Spinal cord (tissue), 10 donors: ENCODE measurements at places on chromosomes 2 and 18. TPM values are rescaled to one million over a fixed set of nuclear protein-coding genes. Genes with fewer than 3 reads are reported as not detected.
A peak's percentile ranks its signal among the peaks of the same experiment; 100 is the strongest.

ASXL3 gene
- 12.1 TPM for polyA plus RNA-seq

- DNase-seq = no peak
These were observed 10.0 kb upstream of the AP1S3 start for GRCh38 chr2:223847410-223847809.

DNA sequence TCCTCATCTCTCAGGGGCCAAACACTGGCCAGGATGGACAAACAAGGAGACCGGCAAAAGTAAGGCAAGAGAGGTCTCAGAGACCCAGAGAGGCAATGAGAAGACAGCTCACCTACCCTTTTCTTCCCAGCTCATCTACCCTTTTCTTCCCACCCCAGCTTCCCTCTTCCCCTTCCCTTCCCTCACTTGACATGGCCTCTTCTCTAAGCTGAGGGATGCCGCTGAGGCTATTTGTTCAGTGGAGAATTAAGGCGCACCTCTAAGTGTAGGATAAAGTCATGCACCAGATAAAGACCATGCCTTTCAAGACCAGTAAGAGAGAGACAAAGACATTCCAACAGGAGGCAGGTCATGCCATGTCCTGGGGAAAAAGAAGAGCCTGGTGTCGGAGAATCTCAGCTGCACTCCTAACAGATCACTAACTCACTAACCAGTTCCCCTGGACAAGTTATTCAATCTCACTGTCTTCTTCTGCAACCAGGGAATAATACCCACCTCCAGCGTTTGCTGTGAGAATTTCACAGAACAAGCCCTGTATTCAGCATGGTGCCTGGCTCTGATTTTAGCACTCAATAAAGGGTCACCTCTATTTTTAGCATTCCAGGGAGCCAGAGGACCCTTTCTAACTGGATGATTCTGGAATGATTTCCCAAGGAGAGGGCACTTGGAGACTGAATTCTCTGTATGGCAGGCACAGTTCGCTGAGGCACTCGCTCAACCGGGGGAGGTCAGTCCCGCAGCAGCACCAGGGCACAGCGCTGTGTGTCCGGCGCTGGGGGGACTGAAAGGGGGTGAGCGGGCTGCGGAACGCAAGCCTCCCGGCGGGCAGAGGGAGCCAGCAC is 3.0 kb upstream of the FOSL2 start:
- no peak for DNase-seq

DNA sequence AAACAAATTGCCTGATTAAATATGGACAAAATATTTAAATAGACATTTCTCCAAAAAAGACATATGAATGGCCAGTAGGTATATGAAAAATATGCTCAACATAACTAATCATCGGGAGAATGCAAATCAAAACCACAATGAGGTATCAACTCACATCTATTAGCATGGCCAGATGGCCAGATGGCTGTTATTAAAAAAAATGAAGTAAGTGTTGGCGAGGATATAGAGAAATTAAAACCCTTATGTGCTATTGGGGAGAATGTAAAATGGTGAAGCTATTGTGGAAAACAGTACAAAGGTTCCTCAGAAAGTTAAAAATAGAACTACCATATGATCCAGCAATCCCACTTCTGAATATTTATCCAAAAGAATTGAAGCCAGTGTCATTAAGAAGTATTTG is 272.3 kb upstream of the ZNF804A start:
- no peak for DNase-seq

- DNase-seq = no peak
These were observed 456.6 kb upstream of the UBE2E3 start for GRCh38 chr2:180523621-180524340.

DSG2 gene
- 1.3 TPM for polyA plus RNA-seq

FBXO15 gene
- 5.7 TPM for polyA plus RNA-seq

ZCCHC2 gene
- polyA plus RNA-seq = 15.2 TPM

GRCh38 chr18:58823412-58823811 is 41.3 kb upstream of the ZNF532 start:
- no peak for DNase-seq

- peak; percentile 17 for DNase-seq
These were observed 412.1 kb upstream of the MYT1L start for GRCh38 chr2:2743164-2743571.

DNA sequence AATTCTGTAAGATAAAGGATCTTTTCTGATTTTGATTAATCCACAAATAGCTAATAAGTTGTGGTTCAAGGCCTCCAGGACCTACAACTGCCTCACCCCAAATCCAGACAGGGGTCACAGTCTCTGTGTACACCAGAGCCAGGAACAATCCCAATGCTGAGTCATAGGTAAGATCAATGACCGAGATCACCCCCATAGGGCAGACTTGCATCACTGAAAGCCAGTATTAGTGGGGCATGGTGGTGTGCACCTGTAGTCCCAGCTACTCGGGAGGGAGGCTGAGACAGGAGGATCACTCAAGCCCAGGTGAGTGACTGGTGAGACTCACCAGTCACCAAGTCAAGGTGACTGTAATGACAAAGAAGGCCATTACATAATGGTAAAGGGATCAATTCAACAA is 12.9 kb downstream of the PARD6G start:
- DNase-seq = no peak

- peak; percentile 56 for DNase-seq
These were observed 47.5 kb downstream of the TRIB2 start for GRCh38 chr2:12764075-12764730.

GRCh38 chr2:42135381-42136312 is 33.5 kb upstream of the EML4 start:
- no peak for DNase-seq

GRCh38 chr18:10353791-10354190 is 100.6 kb upstream of the APCDD1 start:
- no peak for DNase-seq

- DNase-seq = no peak
These were observed 65.6 kb downstream of the MAPRE2 start for GRCh38 chr18:35106845-35107148.

GRCh38 chr2:216922175-216922780 is 62.4 kb upstream of the TNP1 start:
- DNase-seq = no peak

GRCh38 chr2:54428108-54428831 is 27.9 kb upstream of the SPTBN1 start:
- DNase-seq = no peak

DNA sequence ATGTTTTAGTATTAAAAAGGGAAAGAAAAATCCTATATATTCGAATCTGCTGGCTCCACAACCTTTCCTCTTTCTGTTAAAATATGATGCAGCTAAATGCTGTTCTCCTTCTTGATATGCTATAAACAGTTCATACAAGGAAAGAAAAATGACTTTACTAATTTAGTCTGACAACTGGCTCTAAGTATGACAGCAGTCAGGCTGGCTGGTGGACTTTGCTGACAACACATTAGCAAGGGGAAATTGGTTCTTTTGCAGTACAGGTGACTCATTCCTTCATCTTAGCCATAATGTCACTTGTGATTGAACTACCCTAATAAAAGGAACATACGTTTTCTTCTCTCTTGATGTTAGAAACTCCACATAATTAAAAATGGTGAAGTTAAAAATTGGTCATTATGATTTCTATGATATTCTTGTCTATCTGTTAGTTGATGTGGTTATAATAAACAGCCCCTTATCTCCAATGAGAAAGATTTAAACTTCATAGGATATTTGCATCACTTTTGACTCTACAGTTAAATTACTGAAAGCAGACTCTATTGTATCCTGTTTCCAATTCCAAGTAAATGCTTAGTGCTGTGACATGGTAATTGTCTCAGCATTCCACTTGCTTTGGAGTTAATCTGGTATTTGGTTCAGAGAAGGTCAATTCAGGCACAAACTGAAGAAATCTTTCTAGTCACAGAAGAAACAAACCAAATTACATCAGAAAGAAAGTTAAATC is 315.3 kb upstream of the GULP1 start:
- DNase-seq = no peak

- peak; percentile 47 for DNase-seq
These were observed 14.9 kb upstream of the MSH6 start for GRCh38 chr2:47767880-47768609.

DNA sequence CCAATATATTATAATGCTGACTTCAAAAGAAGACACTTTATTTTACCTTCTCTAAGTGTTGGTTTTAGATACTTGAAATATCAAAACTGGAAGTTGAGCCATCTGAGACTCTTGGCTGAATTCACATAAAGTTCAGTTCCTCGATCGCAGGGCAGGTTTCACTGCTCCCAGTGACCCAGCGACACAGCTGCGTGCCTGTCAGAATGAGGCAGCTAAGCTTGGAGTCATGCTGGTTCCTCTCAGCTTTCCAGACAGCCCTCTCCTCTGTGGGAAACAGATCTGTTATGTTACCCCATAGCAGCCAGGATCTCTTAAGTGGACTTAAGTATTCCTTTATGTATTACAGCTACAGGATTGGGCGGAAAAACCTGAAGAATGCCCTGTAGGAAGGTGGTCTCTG is 142.8 kb upstream of the ALPP start:
- peak; percentile 55 for DNase-seq

TRABD2A gene
- 1.6 TPM for polyA plus RNA-seq

GREB1L gene
- polyA plus RNA-seq = 4.6 TPM

- DNase-seq = no peak
These were observed 13.0 kb upstream of the PROC start for GRCh38 chr2:127405255-127405610.

DNA sequence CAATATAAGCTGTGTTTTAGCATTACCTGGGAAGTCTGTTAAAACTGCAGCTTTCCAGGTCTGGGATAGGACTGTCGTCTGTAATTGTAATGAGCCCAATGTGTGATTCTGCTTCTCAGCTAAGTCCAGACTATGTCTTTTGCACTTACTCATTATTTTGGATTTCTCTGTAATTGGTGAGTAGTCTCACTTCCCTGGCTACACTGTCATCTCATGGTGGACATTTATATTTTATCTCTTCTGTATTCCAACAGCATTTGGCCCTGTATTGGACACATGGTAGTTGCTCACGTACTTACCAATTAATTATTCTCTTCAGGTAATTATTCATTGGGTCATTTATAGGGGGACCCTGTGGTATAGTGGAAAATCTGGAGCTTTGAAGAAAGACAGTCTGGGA is 28.0 kb downstream of the LHCGR start:
- DNase-seq = no peak

GRCh38 chr2:96143848-96144480 is 1.3 kb downstream of the DUSP2 start:
- DNase-seq = peak; percentile 15

DNA sequence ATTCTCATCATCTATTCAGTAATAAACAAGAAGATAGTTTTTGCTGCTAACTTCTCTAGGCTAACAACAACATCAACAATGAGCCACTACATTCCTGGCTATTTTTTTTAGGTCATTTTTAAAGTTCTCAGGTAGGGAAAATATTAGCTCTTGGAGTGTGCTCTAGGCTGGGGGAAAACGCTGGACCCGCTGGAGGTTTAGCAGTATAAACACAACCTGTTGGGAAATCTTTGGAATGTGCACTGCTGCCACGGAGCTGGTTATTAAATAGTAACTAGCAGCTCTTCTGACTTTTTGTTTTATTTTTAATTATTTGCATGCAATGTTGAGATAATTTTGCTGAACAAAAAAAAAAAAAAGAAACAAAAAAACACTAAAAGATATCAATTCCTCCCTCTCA is 892.1 kb upstream of the ACVR2A start:
- DNase-seq = no peak

DNA sequence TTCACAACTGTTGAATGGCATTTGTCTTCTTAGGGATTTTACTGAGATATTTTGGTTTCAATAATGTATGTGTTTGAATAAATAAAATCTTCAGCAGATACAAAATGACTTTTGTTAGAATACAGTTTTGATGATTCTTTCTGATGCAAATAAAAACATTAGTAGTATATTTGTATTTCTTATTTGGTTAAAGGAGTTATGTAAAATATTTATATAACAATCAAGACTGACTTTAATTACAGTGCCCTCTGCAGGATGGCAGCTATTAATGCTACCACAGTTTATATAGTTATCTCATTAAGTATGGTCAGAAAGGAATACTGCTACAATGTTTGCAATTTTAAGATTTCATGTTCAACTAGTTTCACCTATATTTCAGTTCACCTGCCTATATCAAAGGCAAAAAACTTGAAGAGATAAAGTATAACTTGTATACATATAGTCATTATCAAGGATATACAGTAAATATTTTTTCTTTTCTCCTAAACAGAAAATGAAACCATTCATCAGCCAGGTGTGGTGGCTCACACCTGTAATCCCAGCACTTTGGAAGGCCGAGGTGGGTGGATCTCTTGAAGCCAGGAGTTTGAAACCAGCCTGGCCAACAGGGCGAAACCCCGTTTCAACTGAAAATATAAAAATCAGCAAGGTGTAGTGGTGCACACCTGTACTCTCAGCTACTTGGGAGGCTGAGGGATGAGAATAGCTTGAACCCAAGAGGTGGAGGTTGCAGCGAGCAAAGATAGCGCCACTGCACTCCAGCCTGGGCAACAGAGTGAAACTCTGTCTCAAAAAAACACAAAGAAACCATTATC is 19.8 kb downstream of the ARL5A start:
- no peak for DNase-seq

GRCh38 chr2:69774984-69775982 is 33.3 kb downstream of the ANXA4 start:
- no peak for DNase-seq

EPB41L3 gene
- 168 TPM for polyA plus RNA-seq

- DNase-seq = peak; percentile 68
These were observed 1119.8 kb downstream of the TSN start for GRCh38 chr2:122875091-122875865.

ALK gene
- 15.9 TPM for polyA plus RNA-seq

GRCh38 chr2:9211496-9211895 is 4.9 kb downstream of the ASAP2 start:
- no peak for DNase-seq

DNA sequence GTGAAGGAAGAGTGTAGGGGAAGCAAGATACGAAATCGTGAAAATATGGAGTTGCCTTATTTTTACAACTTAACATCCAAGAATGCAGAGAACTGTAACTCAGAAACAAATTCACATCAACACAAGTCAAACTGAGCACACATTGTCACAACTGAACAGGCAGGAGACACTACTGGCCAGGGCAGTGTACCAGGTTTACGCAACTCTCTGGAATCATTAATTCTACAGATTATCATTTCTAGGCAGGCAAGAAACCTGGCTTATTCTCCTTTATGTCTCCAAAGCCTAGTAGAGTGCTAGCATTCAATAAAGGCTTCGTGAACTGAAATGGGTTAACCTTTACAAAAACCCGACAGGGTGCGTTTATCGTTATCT is 584 bp downstream of the COA5 start:
- DNase-seq = no peak

DNA sequence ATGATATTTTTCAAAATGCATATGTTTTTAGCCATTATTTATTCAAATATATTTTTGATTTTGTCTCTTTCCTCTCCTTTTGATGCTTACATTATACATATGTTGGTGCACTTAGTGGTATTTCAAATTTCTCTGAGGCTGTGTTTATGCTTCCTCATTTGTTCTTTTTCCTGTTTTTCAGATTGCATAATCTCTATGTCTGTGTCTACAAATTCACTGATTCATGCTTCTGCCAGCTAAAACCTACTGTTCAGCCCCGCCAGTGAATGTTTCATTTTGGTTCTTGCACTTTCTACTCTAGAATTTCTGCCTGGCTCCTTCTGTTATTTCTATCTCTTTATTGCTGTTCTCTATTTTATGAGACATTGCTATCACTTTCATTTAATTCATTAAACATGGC is 951.7 kb upstream of the CNTNAP5 start:
- no peak for DNase-seq

SRD5A2 gene
- 0.21 TPM for polyA plus RNA-seq
